ENCODE measurements at places on chromosomes 7 and 10. TPM values are rescaled to one million over a fixed set of nuclear protein-coding genes. Genes with fewer than 3 reads are reported as not detected.

DNA sequence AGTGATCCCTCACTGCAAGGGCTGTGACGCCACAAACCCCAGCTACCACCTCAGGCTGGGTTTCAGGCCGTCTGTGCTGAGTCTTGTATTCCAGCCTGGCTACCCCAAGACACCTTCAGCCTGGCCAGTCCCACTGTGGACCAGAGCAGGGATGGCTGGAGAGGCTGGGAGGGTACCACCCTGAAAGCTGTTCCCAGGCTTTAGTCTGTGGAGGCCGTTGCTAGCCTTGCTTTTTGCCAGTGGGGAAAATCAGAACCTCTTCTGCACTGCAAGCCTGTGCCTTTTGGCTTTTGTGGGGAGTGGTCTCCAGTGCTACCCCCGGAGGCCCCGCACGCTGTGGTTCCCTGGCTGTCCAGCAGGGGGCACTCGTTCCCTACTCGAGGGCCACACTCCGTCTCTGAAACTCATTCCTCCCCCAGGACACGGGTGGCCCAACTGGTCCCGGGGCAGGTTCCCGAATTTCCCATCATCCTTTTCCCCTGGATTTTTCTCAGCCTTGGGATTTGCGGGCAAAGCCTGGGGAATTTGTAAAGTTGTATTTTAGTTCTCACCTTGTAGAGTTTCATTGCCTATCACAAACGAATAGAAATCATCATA is 128.4 kb upstream of the BTBD16 start:
- peak; percentile 18 for DNase-seq

DNA sequence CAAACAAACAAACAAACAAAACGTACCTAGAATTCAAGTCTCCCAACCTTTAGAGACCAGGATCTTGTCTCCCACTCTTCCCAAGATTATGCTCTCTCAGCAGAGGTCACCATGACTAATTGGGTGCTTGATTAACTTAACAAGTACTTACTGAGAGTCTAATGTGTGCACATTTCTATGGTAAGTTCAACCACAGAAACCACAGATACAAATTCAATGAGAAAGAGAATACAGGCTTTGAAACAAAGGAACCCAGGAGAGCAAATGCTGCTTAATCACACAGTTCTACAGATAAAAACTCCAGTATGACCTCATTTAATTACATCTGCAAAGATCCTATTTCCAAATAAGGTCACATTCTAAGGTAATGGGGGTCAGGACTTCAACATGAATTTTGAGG is 142.8 kb downstream of the DNAJC1 start:
- DNase-seq = no peak

GRCh38 chr7:28983396-28984190 is 25.5 kb upstream of the TRIL start:
- no peak for DNase-seq

DNA sequence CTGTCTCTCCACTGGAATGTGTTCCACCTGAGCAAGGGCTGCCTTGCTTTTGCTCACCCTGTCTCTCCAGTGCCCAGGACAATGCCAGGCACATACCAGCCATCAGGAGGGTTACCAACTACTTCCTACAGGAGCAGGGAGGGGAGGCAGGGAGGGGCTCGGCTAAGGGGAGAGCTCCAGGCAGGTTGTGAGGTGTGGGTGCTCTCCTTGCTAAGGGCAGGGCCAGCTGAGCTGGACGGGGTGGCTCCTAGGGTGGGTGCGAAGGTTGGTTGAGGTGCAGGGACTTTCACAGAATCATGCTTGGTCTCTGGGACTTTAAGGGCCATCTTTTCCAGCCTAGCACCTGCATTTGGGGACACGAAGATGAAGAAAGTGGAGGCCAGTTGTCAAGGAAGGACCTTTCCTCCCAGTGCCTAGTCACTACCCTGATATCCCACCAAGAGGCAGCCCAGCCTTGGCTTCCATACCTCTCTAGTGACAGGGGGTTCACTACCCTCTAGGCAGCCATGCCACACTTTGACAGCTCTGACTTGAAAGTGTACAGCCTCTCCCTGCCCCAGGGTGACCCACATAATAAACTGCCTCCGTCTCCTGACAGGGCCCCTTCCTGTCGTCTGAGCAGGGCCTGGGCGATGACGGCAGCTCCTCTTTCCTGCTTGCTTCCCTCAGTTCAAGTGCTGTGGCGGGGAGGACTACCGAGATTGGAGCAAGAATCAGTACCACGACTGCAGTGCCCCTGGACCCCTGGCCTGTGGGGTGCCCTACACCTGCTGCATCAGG is 46.5 kb downstream of the TSPAN15 start:
- no peak for DNase-seq

GRCh38 chr10:77397103-77397502 is 240.5 kb downstream of the KCNMA1 start:
- DNase-seq = no peak

GRCh38 chr7:145489609-145490008 is 627.0 kb upstream of the CNTNAP2 start:
- DNase-seq = no peak

GRCh38 chr10:124721330-124722045 is 22.7 kb downstream of the FAM53B start:
- DNase-seq = peak; percentile 87

GRCh38 chr7:71237945-71238344 is 106.0 kb downstream of the GALNT17 start:
- DNase-seq = no peak

DNA sequence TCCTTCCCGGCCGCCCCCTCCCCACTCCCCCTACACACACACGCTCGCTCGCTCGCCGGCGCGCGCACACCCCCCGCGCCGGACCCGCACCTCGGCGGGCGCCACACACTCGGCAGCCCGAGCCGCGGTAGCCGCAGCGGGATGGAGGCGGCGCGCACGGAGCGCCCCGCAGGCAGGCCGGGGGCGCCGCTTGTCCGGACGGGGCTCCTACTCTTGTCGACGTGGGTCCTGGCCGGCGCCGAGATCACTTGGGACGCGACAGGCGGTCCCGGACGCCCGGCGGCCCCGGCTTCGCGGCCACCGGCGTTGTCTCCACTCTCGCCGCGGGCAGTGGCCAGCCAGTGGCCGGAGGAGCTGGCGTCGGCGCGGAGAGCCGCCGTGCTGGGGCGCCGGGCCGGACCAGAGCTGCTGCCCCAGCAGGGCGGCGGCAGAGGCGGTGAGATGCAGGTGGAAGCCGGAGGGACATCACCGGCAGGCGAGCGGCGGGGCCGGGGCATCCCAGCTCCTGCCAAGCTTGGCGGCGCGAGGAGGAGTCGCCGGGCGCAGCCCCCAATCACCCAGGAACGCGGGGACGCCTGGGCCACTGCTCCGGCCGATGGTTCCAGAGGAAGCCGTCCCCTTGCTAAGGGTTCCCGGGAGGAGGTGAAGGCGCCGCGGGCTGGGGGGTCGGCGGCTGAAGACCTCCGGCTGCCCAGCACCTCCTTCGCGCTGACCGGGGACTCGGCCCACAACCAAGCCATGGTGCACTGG is at the start of gene SORCS3:
SORCS3 (plus strand) TSS at position 104 of the 750 bp plus-strand sequence.
- DNase-seq = no peak

DNA sequence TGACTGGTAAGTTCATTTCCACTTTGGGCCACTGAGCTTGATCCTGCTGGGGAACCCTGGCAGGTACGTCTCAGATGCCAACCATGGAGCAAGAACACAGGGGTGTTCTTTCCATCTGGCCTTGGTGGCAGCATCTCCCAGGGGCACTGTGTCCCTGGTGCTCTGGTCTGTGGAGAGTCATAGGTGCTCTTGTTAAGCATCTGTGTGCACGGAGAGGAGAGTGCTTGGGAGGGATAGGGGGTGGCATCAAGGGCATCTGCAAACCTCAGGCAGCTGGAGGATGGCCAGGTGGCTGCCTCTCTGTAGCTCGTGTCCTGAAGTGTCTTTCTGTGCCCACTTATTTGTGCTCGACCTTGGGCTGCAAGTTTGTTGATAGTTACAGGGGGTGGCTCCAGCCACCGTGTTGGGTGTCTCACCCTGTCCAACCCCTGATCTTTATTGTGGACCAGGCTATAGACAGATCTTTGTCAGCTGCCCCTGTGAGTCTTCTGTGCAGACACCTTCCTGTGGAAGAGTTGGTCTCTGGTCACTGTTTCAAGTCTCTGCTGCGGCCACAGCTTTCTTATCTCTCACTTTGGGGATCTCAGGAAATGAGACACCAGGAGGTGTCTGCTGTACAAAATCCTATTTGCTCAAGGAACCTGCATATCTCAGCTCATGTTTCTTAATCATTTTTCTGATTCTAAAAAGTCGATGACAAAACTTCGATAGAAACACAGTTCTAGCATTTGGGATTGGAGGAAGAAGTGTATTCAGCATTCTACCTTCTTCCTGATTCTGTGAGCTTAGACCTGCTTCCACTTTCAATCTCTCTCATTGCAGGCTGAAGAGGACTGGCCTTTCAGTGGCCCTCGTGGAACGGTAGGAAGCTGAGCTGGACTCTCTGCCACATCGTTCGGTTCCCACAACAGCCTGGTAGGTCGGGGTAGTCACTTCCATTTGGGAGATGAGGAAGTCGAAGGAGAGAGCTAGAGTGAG is 17.2 kb upstream of the GIMAP8 start:
- DNase-seq = peak; percentile 60

- no peak for DNase-seq
Measured at GRCh38 chr10:1957057-1957456, 219.7 kb upstream of the ADARB2 start.

DNA sequence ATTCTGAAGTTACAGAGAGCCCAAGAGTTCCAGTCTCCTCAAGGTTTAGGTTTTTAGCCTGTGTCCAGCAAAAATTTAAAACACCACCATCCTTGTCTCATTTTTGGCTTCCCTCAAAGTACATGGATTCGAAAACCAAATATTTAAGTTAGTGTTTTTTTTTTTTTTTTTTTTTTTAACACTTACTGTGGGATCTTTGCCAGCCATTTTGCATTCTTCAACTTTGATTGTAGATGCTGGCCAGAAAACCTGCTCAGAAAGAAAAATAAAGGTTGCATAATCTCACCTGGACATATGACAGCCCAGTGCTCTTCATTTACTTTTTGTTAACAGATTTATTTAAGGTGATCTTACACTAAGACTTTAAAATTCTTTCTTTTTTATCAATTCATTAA is 91.6 kb downstream of the SEMA3C start:
- DNase-seq = no peak

GRCh38 chr10:5476918-5477525 is 22.3 kb downstream of the CALML5 start:
- no peak for DNase-seq

DNA sequence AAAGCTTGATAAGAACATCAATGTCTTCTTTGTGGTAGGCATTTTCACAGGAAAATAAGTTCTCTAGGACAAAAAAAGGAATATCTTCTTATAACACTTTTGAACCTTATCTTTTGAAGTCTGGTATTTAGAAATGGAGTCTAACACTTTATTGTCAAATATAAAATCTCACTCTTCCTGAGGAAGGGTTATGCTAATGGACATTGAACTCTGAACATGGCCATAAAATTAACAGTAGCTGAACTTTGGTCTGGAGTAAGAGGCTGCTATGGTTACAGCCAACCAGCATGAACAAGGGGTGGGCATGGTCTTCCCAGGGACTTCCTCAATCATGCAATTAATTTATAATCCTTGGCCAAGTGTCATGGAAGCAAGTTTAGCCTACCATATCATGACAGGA is at the start of gene CLRN3:
CLRN3 (minus strand) TSS at position 199 of the 400 bp plus-strand sequence; CDS start at position 42, 157 bp downstream.
- DNase-seq = no peak

DNA sequence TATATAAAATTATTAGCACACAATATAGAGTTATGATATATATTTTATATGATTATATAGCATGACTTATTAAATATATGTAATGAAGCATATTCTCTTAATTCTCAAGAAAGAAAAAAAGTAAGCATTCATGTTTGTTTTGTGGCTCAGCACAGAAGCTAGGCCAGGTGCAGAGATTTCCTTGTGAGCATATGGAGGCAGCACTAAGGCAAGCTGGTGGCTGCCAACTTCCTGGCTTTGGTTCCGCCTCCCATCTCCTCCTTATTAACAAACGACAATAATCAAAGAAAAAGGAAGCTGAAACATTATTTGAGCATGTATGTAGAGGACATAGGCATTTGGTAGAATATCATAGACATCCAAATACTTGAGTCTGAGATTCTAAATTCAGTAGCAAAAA is 130.3 kb downstream of the ST7 start:
- peak; percentile 7 for DNase-seq

- DNase-seq = no peak
Measured at GRCh38 chr7:35700865-35701264, 5.9 kb upstream of the HERPUD2 start.

GRCh38 chr10:31816318-31816717 is 112.3 kb downstream of the ARHGAP12 start:
- no peak for DNase-seq

DNA sequence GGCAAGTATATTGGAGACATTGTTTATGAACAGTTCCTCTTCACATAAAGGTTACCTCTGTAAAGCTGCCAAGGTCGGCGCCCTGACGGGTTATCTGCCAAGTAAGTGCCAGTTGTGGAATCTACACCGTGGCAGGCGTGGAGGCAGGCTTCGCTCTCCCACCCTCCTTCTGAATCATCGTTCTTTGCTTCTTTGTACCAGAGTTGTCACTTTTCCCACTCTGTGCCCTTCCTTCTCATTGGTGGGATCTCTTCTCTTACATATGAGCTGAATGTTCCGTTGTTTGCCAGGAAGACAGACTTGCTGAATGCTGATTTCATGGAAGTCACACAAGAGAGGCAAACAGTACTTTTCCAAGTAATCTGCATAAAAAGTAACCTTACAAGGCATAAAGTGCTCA is 40.6 kb upstream of the PTPRZ1 start:
- no peak for DNase-seq

GRCh38 chr10:109450702-109451101 is 472.6 kb downstream of the XPNPEP1 start:
- no peak for DNase-seq

DNA sequence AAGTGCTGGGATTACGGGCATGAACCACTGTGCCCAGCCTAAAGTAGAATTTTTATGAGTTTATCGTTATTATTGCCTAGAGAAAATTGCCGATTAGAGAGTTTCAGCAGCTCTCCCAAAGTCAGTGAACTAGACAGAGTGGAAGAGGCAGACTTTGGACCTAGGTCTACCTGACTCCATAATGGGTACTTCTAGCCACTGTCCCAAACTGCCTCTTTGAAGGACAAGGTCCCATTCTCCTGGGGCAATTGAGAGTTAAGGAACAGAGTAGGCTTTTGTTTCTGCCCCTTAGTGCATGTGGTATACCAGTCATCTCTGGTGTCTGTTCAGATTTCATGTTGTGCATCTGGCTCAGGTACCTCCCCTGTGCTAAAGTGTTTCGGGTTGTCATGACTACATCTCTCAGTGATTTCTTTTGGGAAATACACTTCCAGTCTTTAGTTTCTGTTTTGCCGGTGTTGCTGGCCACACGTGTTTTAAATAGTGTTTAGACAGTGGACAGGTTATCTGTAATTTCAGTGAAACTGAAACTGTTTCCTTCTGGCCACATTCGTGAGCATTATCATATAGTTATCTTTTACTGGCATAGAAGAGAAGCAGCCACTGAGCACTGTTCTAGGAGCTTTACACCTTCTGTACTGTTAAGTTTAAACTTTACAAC is 4.7 kb downstream of the TMEM236 start:
- no peak for DNase-seq

SPDYE2B gene
- not detected for polyA plus RNA-seq

ZNF273 gene
- 0.20 TPM for polyA plus RNA-seq

ABLIM1 gene
- polyA plus RNA-seq = 0.05 TPM

SLC26A4 gene
- 0.03 TPM for polyA plus RNA-seq

SPDYE6 gene
- polyA plus RNA-seq = 0.12 TPM

MOGAT3 gene
- polyA plus RNA-seq = not detected

OR2A7 gene
- polyA plus RNA-seq = not detected

ITIH2 gene
- not detected for polyA plus RNA-seq

CCDC146 gene
- 2.0 TPM for polyA plus RNA-seq

MRLN gene
- not detected for polyA plus RNA-seq

ACBD7 gene
- not detected for polyA plus RNA-seq

VSTM2A gene
- not detected for polyA plus RNA-seq

COL13A1 gene
- not detected for polyA plus RNA-seq

AOC1 gene
- polyA plus RNA-seq = 0.31 TPM
